ENCODE measurements at places on chromosomes 5 and 9. TPM values are rescaled to one million over a fixed set of nuclear protein-coding genes. Genes with fewer than 3 reads are reported as not detected.

The GADD45G gene
- total RNA-seq: 14.7 TPM

The CFAP157 gene
- total RNA-seq: not detected

The TSSK1B gene
- total RNA-seq: 0.60 TPM

The IFNB1 gene
- total RNA-seq: not detected

The MAPKAP1 gene
- total RNA-seq: 74.5 TPM

The GLDC gene
- 18.4 TPM for total RNA-seq

The IFNA13 gene
- total RNA-seq: not detected

The PLPPR1 gene
- total RNA-seq: 2.6 TPM

GRCh38 chr9:87137718-87138117 is 190.4 kb upstream of the GAS1 start:
- no peak overlapping the region for H3K27ac ChIP-seq
- no peaks in the 10 kb centered on the region for H3K4me1 ChIP-seq
- H3K4me3 ChIP-seq: no peak overlapping the region
- no peak for DNase-seq

DNA sequence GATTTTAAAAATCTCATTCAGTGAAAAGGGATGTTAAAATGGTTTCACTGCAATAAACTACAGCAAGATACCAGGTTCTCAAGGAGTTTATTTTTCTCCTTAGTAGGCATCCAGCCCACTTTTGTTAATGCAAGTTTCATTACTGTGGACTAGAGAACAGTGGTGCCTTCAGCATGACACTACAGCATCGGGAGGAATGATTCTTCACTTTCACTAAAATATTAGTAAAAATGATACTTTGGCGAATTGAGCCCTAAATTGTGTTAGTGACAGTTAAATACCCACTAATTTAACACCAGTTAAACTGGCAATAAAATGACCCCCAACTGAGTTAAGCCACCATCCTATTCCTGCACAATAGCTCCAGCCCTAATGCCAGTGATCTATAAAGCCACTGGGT is 152.2 kb upstream of the MPDZ start:
- DNase-seq: no peak
- no peak overlapping the region for H3K4me3 ChIP-seq
- no peak overlapping the region for H3K27ac ChIP-seq
- H3K27me3 ChIP-seq: no peaks in the 10 kb centered on the region

DNA sequence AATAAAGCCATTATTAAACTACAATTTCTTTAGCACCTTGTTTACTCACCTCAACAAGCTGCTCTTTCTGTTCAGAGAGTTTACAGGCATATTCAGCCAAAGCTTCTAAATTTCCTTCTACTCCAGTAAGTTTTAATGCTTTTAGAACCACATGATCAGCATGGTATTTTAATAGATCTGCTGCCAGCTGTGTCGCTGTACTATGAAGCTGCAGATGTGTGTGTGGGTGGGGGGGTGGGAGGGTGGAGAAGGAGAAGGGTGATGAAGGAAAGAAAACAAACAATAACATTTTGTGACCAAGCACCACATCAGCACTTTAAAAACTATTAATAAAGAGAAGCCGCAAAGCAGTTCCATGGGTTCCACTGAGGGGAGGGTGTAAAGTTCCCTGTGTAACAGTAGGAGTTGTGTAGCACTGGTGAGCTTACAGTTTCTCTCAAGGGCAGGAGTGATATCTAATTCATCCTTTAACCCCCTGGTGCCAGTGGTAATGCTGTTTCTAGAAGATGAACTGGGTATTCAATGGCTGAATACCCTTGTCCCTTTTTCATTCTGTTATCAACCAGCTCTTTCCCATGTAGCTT is 38.5 kb downstream of the ABITRAM start:
- H3K4me3 ChIP-seq: no peak overlapping the region
- no peaks in the 10 kb centered on the region for H3K27me3 ChIP-seq
- peak overlapping the region; percentile 8 for H3K27ac ChIP-seq
- DNase-seq: no peak

- no peaks in the 10 kb centered on the region for H3K27me3 ChIP-seq
- no peak for DNase-seq
- H3K4me3 ChIP-seq: no peak overlapping the region
- H3K4me1 ChIP-seq: no peaks in the 10 kb centered on the region
- H3K36me3 ChIP-seq: no peaks in the 10 kb centered on the region
Observed at GRCh38 chr5:17121776-17122175, 95.7 kb upstream of the BASP1 start.

- no peaks in the 10 kb centered on the region for H3K4me1 ChIP-seq
- no peak overlapping the region for H3K27ac ChIP-seq
- H3K27me3 ChIP-seq: no peaks in the 10 kb centered on the region
- DNase-seq: no peak
Observed at GRCh38 chr9:37336150-37336549, 86.3 kb upstream of the GRHPR start.

DNA sequence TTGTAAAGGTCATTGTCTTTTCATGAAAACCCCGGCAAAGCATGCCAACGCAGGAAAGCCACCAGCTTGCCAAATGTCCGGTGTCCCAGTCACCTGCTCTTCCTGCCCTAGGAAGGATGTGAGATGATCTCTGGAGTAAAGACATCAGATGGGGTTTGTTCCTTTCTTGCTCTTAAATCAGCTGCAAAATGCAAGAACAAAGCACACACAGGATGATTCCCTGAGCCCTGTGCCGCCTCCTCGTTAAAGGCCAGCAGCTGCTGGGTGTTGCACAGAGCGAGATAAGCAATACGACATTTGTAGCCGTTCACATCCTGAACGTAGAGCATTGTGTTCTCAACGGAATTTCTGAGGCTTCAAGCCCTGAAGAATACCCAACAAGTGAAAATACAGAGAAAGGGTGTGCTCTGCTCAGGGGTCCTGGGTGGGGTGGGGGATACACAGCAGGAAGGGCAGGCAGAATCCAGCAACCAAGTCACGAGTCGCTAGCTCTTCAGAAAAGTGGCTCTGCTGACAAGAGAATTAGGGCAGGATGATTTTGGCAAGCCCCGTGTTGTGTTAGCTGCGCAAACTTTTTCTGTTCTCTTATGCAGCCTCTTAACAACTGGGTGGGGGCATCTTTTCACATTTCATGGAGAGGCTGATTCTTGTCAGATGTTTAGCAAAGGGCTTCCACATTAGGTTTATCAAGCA is 229.2 kb upstream of the MAP3K1 start:
- H3K4me3 ChIP-seq: no peak overlapping the region
- peak; percentile 25 for DNase-seq
- H3K36me3 ChIP-seq: no peaks in the 10 kb centered on the region
- peak overlapping the region; percentile 52 for H3K27ac ChIP-seq
- H3K4me1 ChIP-seq: peaks cover 11% of the 10 kb centered on the region

DNA sequence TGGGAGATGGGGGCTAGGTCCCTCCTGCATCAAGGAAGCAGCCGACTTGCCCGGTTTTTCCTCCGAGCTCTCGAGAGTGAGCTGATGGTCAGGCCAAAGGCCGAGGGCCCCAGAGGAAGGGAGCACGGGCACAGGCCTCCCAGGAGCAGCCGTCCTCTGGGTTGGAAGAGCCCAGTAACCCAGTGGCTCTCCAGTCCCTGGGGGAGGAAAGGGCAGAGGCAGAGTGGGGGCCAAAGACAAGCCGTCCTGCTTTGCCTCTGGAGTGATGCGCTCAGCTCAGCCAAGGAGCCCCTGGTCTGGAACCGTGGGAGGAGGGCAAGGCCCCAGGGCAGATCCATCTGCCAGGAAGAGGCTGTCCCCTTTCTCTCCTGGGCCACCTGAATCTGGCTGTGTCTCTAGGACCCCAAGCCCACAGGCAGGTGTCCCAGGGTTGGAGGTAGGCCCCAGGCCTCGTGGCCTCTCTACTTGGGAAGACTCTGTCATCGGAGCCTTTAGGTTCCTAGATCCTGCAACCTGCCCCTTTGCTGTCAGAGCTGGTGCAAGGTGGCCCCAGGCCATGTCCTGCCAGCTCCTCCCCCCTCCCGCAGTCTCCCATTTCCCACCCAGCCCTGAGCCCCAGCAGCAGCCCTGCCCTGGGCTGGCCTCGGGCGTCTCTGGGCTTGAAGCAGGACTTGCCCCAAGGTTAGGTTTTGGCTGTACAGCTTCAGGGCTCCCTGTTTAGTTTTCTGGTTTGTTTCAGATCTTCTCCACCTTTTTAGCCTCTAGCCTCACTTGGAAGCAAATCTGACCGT is 224.1 kb downstream of the CACNA1B start:
- H3K27me3 ChIP-seq: no peaks in the 10 kb centered on the region
- H3K4me3 ChIP-seq: no peak overlapping the region
- no peak overlapping the region for H3K27ac ChIP-seq
- DNase-seq: no peak
- H3K4me1 ChIP-seq: no peaks in the 10 kb centered on the region

- H3K4me1 ChIP-seq: no peaks in the 10 kb centered on the region
- H3K36me3 ChIP-seq: no peaks in the 10 kb centered on the region
- no peak for DNase-seq
Observed at GRCh38 chr9:110659891-110660541, 8.6 kb upstream of the MUSK start.

DNA sequence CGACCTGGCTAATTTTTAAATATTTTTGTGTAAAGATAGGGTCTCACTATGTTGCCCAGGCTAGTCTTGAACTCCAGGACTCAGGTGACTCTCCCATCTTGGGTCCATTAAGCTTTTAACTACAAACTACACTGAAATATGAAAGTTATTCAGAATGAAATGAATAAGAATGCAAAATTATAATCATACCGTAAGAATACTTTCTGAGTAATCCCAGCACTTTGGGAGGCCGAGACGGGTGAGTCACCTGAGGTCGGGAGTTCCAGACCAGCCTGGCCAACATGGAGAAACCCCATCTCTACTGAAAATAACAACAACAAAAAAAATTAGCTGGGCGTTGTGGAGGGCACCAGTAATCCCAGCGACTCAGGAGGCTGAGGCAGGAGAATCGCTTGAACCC is 1.1 kb upstream of the ORM1 start:
- H3K4me1 ChIP-seq: peaks cover 3% of the 10 kb centered on the region
- no peaks in the 10 kb centered on the region for H3K27me3 ChIP-seq
- H3K36me3 ChIP-seq: no peaks in the 10 kb centered on the region
- no peak overlapping the region for H3K4me3 ChIP-seq
- no peak for DNase-seq
- no peak overlapping the region for H3K27ac ChIP-seq

DNA sequence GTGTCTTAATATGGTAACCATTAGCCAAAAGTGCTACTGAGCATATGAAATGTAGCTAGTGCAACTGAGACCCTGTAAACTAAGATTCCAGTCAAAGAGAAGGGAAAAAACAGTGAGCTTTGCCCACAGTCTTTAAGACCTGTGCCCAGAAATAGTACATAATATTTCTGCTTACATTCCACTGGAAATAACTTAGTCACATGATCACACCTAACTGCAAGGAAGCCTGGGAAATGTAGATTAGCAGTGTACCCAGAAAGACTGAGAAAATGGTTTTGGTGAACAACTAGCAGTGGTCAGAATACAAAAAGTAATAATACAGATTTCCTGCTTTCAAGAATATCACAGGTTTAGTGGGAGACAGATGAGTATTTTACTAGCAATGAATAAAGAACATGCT is 2.5 kb upstream of the CPLANE1 start:
- no peaks in the 10 kb centered on the region for H3K36me3 ChIP-seq
- no peak for DNase-seq

DNA sequence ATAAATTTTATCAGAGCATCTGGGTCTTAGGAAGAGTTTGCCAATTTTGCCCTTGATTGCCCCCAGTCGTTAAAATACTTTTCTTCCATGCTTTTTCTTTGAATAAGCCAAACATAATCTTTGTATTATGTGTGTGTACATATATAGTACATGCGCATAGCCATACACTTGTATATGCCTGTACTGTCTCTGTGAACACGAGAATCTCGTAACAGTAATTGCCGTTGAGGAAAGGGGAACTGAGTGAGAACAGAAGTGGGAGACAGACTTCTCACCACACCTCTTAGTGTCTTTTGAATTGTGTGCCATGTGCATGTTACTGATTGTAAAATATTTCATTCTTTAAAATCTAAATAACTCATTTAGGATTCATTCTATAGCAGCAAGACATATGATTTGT is 79.6 kb upstream of the GRHPR start:
- no peaks in the 10 kb centered on the region for H3K36me3 ChIP-seq
- H3K4me3 ChIP-seq: no peak overlapping the region
- no peak for DNase-seq
- H3K27me3 ChIP-seq: no peaks in the 10 kb centered on the region
- no peaks in the 10 kb centered on the region for H3K4me1 ChIP-seq

DNA sequence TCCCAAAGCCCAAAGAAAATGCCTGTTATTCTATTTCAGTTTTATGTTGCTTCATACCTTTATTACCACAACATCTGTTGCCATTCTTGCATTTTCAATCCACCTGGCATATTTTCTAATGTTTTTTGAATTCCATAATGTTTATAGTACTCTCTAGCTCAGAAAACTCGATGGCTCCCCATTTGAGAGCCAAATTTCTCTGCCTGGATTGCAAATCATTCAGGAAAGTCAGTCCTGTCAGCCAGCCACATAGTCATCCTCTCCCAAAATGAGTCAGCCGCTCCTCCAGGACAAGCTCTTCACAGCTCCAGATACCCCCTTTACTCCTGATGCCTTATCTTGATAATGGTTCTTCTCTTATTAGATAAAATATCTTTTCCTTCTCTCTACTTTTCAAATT is 78.2 kb upstream of the ADCY2 start:
- no peak overlapping the region for H3K4me3 ChIP-seq
- H3K4me1 ChIP-seq: no peaks in the 10 kb centered on the region
- H3K27ac ChIP-seq: no peak overlapping the region
- H3K36me3 ChIP-seq: no peaks in the 10 kb centered on the region
- no peak for DNase-seq
- peaks cover 3% of the 10 kb centered on the region for H3K27me3 ChIP-seq

DNA sequence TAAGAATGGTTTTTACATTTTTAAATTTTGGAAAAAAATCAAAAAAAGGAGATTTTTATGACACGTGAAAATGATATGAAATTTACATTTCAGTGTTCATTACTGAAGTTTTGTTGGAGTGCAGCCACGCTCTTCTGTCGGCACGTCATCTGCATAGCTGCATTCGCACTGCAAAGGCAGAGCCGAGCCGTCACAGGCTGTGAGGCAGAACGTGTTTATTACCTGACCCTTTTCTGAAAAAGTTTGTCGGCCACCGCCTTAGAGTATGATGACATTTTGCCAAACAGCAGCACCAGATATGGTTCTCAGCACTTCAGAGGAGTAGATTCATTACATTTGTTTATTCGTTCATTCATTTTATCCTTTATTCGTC is 24.1 kb downstream of the HRH2 start:
- H3K36me3 ChIP-seq: no peaks in the 10 kb centered on the region
- H3K4me1 ChIP-seq: no peaks in the 10 kb centered on the region
- no peak overlapping the region for H3K27ac ChIP-seq
- no peak overlapping the region for H3K4me3 ChIP-seq

- no peaks in the 10 kb centered on the region for H3K4me1 ChIP-seq
- H3K36me3 ChIP-seq: no peaks in the 10 kb centered on the region
- no peak for DNase-seq
- no peak overlapping the region for H3K4me3 ChIP-seq
- H3K27ac ChIP-seq: no peak overlapping the region
Observed at GRCh38 chr5:109619021-109619460, 70.7 kb upstream of the MAN2A1 start.

- peaks cover 8% of the 10 kb centered on the region for H3K4me1 ChIP-seq
- H3K4me3 ChIP-seq: peak within 1 kb of the TSS; percentile 63
- no peaks in the 10 kb centered on the region for H3K27me3 ChIP-seq
- peak within 1 kb of the TSS; percentile 85 for H3K27ac ChIP-seq
- peak; percentile 91 for DNase-seq
Observed at GRCh38 chr9:137550231-137550621, at the start of gene PNPLA7. PNPLA7 (minus strand) TSS chr9:137550402; CDS start chr9:137550197, 205 bp downstream.

Measured in hepatocyte (in vitro differentiated cells).